Hepatic stellate cell (primary cell): ENCODE measurements at places on chromosomes 7 and 10.
A peak's percentile ranks its signal among the peaks of the same experiment; 100 is the strongest.

DNA sequence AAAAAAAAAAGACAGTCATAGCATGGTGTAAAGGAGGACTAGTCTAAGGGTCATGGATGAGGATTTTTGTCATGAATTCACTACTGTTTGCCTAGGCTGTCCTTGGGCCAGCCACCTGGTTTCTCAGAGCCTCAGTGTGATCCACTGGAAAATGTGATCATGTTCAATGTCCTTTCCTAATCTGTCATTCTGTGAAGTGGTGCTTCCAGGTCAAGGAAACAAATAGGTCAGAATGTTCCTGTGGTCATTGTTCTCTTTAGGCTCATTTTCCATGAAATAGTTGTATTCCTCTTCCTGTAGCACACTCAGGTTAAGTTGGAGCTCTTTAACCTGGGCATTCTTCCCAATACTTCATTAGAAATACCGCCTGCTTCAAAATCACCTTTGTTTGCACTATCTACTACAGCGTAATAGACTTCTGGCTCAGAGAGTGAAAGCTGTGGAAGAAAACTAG lies 16.5 kb downstream of the CD36 start:
- no peak for DNase-seq

GRCh38 chr10:48941427-48942075 lies 1.9 kb upstream of the LRRC18 start:
- no peak for DNase-seq

DNA sequence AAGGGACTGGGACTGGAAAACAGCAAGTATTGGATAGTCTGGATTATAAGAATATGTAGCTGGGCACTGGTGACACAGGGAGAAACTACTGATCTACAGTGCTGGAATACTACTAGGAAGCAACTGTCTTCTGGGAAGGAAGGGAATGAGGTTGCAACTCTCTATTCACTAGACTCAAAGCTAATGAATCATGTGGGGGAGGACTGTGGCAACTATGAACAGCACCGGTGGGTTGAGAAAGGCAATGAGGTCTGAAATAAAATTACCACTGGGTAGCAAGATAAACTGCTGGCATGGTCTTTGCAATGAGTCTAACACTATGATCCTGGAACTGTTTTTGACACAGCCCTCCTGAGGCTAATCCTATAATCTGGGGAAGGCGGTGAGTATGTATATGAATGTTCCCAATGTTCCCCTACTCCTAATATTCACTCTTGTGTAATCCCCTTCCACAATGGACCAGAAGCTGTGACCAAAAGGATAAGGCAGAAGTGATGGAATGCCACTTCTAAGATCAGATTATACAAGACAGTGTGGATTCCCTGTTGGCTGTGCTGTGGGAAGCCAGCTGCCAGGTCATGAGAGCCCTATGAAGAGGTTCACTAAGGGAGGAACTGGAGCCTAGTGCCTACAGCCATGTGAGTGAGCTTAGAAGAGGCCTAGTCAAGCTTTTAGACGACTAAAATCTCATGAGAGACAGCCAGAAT lies 101.3 kb upstream of the DNAJB12 start:
- no peak for DNase-seq

GRCh38 chr7:124918662-124919061 lies 11.0 kb downstream of the POT1 start:
- DNase-seq = no peak

DNA sequence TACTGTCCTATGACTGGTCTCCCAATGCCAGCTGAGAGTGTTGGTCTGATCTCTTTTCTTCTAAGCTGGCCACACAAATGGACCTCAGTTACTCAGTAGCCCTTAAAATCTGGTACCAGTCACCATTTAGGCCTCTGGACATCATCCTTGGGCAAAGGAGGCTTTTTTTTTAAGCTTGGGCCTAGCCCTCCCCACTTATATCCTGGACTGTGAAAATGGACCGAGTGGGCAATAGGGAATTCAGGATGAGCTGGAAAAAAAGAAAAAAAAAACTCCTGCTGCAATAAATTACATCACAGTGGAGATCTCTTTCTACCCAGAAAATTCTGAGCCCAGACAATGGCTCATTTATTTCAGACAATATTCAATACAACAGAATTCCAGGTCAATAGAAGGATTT lies 68.4 kb downstream of the PARP12 start:
- no peak for DNase-seq

DNA sequence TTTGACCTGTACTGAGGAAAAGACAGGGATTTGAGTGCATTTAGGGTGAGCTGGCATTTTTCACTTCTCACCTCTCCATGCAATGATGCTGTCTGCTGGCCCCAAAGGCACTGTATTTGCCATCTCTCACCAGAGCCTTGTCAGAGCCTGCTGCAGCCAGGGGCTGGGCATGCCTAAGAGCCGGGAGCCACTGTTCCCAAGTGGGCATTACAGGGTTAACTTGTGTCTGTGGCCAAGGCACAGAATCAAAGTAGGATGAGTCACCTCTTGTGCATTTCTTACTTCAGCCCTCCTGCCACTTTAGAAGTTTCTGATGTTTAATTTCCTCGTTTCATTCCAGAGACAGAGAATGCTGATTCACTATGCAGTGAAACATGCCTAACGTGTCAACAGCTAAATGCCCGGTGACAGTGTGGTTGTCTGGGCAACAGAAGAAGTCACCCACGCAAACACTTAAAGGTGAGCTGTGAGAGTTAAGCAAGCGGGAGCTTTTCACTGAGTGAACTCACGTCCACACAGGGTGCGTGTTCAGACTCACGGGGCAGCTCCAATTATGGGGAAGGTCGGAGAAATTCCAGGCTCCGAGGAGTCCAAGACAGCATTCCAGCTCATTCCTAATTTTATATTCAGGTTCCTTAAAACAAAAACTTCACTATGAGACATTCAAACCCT lies 57.1 kb upstream of the IGFBP3 start:
- DNase-seq = peak; percentile 94

DNA sequence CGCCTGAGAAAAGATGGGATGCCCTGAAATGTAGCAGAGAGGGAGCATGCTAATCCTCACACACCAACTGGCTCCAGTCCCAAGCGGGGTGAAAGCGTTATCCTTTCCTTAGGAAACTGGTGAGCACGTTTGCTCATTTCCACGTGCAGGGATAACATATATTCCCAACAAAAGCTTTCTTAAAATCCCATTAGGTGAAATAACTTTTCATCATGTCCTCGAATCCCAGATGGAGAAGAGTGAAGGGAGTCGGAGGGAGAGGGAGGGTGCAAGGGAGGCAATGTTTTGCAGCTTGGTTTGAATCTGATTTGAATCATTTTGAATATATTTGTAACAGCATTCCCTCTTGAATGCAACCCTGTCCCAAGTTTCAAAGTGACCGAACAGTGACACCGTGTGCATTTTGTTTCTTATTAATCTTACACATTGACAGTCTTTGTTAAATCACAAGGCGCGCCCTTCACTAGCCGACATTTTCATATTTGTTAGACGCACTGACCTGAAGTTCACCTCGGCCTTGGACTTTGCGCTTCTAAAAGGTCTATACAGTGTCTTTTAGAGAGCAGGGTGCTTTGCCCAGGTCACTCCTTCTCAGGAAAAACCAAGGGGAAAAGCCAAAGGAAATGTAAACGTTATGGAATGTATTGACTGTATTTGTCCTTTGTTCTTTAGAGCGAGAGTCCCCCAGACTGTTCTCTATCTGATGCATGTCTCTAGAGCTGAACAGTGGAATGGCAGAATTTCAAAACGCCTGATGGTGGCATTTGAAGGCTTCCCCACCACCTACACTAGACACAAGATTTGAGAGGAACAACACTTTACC lies 3.1 kb upstream of the HOXA4 start:
- no peak for DNase-seq

- peak; percentile 68 for DNase-seq
Measured at GRCh38 chr10:100518761-100519241, 860 bp downstream of the SEC31B start.

GRCh38 chr10:102347236-102347828 lies 48.2 kb upstream of the NFKB2 start:
- peak; percentile 14 for DNase-seq

- peak; percentile 65 for DNase-seq
Measured at GRCh38 chr10:95289003-95289920, 1.5 kb downstream of the PDLIM1 start.

DNA sequence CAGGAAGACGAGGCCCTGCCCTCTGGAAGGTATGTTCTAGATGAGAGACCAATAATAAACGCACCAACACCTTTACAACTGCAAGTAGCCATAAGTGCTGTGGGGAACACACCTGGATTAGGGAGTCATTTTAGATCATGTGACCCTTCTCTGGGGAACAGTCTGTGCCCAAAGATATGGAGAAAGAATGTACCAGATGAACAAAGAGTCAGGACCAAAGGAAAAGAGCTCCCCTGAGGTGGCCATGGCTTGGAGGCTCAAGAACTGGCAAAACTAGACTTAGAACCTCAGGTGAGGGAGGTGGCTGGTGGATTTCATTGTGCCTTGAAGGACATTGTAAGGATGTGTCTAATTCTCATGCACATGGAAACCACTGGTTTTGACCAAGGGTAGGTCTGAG lies 10.3 kb upstream of the EN2 start:
- DNase-seq = no peak

DNA sequence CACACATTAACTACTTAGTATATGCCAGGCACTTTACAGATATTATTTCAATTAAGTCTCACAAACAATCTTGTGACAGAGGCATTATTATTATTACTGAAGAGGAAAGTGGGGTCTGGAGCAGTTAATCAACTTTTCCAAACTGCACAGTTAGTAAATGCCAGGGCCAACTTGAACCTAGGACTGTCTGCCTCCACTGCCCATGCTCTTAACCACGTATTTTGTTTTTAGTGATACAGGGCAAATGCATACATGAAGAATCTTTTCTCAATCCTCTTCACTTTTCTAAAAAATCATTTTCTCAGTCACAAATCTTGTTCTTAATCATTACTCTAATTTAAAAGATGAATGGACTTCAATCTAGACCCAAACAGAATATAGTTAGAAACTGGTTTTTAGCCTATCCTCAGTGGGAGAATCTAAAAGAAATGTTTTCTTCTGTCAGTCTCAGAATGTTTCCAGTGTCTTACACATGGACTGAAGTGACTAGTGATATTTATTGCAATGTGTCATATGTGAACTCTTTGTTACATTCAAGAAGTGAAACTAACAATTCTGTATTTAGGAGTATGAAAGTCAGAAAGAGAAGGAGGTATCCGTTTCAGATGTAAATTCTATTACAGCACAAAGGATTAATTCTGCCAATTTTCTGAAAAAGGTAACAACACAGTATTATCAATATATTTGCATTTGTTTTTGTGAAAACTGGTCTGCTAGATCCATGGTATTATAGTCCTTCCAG lies 55.5 kb upstream of the CCNJ start:
- no peak for DNase-seq
